ENCODE measurements at places on chromosomes 16 and 17.

- no peak for DNase-seq
These were observed 34.4 kb downstream of the DNAH3 start for GRCh38 chr16:21116148-21116693.

DNA sequence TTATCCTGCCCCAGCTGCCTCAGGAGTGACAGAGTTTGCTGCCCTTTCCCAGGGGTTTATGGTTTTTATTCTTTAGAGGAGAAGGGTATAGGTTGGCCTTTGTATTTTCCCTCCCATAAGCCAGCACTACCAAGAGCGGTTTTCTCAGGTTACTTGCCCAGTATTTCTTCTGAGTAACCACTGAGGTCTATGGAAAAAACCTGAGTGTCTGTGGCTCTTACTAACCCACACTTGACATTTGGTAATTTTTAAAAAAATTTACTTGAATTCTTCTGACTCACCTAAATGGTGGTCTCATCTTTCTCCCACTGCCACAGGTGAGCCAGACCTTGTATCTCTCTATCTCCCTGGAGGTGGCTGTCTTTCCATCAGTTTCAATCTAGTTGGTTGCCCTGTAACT, 6.0 kb downstream of the SLC7A6 start:
- no peak for DNase-seq

GRCh38 chr16:79297296-79297695, 303.2 kb downstream of the MAF start:
- DNase-seq, result no peak

GRCh38 chr17:56291226-56291805, 138.0 kb downstream of the ANKFN1 start:
- DNase-seq, result no peak

- no peak for DNase-seq
These were observed 190.6 kb downstream of the MAF start for GRCh38 chr16:79409978-79410377.

GRCh38 chr17:72545766-72546165, 424.9 kb downstream of the SOX9 start:
- DNase-seq, result peak; percentile 27

DNA sequence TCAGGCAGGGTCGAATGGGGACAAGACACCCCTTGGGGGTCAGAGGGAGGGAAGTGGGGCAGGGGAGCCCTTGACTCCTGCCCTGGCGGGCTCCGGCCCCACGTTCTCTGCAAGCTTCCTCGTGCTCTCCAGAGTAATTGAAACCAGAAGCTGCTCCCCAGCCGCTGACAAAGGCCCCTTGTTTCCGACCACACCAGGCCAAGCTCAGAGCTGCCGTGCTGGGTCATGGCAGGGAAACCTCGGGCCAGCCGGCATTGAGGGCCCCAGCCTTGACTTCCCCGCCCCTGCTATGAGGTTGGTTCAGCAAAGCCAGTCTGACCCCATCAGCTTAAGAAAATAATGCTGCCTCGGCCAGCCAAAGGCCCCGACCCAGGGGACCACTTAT, 43.3 kb downstream of the TIMM22 start:
- DNase-seq, result no peak

DNA sequence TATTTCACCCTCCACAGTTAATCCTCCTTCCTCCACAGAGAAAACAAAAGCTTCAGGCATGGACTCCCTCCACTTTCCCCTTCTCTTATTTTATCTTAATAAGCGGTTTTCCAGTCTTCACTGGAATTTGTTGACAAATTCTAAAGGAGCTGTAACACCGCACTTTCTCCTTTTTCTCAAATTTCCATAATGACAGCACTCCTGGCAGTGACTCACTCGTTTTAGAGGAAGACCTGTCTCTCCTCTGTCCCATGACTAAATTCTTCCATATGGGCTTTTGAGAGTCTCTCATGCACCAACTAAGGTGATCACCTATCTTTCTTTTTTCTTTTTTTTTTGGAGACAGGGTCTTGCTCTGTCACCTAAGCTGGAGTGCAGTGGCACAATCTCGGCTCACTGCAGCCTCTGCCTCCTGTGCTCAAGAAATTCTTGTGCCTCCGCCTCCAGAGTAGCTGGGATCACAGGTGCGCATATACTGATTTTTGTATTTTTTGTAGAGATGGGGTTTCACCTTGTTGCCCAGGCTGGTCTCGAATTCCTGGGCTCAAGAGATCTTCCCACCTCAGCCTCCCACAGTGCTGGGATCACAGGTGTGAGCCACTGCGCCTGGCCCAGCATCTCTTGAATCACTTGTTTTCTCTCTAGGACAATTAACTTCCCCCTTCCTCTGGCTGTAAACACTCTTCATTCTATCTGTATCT, 7.7 kb downstream of the ITGAM start:
- DNase-seq, result no peak

GRCh38 chr17:56596691-56597494, 3.4 kb downstream of the NOG start:
- DNase-seq, result no peak

GRCh38 chr17:50480854-50481490, 2.3 kb downstream of the RSAD1 start:
- no peak for DNase-seq

DNA sequence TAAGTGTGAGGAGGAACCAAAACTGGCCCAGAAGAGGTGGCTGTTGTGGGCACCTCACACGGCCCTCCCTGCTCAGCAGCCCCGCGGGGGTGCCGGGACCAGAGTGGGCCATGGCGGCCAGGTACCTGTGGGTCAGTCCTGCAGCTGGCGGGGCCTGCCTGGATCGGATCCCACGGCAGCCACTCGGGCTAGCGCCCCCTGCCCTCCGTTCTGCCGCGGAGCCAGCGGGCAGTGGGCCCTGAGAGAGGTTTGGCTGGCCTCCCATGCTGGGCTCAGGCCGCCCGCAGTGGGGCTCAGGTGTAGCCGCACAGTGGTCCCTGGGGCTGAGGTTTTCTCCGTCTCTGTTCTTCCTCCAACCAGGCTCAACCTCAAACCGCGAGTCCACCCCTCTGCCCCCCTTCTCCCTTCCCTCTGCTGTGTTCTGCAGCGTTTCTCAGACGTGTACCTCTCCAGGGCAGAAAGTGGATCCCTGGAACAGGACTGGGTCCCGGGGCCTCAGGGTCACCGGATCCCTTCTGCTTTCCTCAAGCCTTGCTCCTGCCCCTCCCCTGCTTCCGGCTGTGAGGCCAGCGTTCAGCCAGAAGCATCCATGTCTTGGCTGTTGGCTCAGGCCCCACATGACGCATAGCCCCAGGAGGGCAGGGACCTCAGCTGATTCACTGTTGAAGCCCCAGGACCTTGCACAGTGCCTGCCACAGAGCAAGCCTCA, 28.6 kb upstream of the ITGA3 start:
- peak; percentile 94 for DNase-seq

GRCh38 chr17:49341356-49341755, 20.7 kb downstream of the ZNF652 start:
- DNase-seq, result no peak

DNA sequence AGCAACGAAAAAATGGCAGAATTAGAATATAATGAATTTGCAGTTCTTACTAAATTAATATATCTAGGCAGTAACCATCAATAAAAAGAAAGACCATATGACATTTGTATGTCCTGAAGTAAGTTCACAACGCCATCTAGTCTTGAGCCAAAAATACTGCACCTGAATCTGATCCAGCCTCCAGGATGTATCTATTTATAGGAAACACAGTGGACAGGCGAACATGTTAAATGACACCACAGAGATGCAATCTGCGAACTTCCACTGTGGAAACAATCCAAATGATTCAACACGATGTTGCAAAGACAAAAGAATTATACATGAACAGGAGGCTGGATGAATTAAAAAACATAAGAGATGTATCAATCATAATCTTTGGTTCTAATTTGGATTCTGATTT, 197.6 kb downstream of the CDH13 start:
- no peak for DNase-seq

GRCh38 chr17:57823469-57824401, 26.1 kb downstream of the MRPS23 start:
- DNase-seq, result peak; percentile 50

- no peak for DNase-seq
These were observed 1.2 kb downstream of the LLGL2 start for GRCh38 chr17:75526555-75527270.

GRCh38 chr17:20010099-20010863, 1.1 kb downstream of the SPECC1 start:
- peak; percentile 68 for DNase-seq

DNA sequence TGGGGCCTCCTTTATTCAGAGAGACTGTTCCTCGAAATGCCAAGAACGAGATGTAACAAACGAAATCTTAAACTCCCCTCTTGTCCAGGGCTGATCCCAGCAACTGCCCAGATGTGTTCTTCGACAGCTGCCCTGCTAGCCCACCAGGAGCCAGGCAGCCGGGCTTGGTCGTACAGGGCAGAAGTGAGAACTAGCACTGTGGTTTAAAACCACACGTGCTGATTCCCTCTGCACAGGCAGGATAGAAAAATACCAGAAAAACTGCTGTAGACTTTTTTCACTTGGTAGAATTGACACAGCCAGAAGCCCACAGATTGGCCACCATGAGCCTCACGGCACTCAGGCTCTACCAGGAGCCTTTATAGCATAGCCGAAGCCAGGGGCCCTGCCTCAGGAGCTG, 33.1 kb downstream of the PLD6 start:
- DNase-seq, result no peak

DNA sequence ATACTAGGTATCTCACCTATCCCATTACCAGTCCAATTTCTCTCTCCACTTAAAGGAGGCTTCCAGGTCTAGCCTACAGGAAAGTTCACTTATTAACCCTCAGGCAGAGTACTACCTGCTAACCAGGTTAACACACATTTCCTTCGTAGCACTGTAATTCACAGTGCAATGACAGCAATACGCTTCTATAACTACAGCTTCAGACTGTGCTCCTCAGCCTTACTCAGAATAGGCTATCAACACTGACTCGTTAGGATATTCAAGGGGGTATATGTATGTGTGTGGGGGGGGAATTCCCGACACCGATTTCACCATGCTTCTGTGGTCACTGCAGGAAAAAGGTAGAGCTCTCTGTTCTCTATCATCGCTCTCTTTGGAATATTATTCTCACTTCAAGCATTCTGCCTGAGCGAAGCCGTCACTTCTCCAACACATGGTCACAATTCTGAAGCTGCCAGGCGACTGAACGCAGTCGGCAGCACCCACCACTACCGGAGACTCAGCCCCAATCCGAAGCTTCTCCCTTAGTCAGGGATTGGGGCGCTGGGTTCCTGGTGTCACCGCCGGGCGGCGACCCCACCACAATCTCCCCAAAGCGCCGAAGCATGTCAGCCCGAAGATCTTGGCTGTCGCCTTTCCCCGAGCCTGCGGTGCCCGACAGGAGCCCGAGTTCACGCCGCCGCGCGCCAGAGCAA, 618 bp downstream of the GGA3 start:
- DNase-seq, result no peak

DNA sequence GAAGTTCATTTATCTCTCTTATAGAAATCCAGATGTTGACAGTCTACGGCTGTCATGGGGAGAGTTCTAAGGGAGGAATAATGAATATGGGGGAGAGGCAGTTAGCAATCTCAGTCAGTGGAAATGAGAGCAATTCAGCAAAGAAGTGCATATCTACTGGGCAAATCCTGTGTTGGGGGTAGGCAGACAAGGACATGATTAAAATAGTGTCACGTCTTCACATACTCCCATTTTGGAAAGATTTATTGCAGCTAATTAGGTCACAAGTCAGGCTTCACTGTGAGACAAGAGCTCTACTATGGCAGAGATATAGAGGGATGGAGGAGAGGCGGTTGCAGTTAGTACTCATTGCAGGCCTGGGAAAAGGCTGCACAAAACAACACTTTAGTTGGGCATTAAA, 29.8 kb downstream of the LRRC36 start:
- no peak for DNase-seq

DNA sequence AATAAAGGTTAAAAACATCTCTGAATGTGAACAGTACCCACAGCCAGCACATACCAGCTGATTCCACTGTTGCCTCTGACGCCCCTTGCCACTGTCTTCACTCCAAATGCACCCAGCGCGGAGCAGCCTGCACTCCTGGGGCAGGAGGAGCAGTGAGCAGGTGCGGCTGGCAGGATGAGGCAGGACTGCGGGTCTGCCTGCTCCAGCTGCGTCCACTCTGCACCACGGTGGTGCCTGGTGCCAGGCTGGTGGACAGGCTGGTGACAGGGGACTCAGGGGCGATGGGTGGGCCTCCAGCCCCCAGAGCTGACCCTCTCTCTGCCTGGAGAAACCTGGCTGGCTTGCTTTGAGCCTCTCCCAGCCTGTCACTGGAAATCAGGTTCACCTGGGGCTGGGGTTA, 9.4 kb downstream of the RAB40B start:
- no peak for DNase-seq

DNA sequence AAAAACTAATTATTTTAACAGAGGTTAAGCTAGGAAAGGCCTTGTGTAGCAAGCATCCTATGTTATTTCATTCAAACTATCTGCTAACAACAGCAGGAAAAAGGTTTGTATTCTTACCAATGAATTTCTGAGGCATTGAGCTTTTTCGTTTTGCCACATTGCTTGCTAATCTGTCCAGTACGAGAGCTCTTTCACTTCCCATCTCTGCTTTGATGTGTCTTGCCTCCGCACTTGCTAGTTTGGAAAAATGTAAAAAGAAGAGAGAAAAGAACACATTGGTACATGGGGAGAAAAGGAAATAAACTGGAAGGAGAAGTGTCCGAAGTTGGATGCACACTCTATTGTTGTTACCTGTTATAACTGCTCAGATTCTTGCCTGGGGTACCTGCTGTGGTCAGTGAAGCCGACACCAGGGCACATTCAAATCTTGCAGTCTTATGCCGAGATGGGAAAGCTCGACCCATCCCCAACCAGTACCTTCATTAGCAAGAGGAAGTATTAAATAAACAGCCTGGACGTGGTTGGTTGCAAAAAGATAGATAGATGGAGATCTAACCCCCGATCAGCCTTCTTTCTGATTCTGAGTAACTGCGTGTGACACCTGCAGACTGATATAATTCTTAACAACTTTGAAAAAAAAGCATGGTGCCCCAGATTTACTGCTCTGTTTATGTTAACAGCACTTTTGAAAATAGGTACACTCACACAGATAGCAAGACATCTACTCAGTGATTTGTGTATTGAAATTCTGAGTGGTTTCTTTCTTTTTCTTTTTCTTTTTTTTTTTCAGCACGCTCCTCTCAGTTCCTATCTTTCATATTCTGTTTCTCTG, 40.0 kb downstream of the GRB7 start:
- DNase-seq, result no peak

DNA sequence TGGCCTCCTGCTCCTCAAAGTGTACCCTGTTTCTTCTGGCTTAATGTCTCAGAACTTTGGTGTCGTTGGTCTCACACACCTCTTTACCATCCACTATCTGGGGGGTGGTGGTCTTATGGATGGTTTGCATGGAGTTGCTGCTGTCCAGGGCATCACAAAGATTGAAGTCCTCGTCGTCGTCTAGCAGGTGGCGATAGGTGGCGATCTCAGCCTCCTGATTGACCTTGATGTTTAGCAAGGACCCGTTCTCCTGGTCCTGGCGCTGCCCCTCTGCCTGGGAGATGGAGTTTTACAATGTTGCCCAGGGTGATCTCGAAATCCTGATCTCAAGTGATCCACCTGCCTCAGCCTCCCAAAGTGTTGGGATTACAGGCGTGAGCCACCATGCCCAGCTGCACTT, 31.1 kb upstream of the HELZ start:
- DNase-seq, result no peak
